ENCODE measurements at places on chromosomes 16 and 17. TPM values are rescaled to one million over a fixed set of nuclear protein-coding genes. Genes with fewer than 3 reads are reported as not detected.

The SPN gene
- total RNA-seq, result not detected

The HSD17B2 gene
- not detected for total RNA-seq

The TLCD1 gene
- 31.9 TPM for total RNA-seq

The PDE6G gene
- total RNA-seq, result 1.5 TPM

The PRR29 gene
- 0.71 TPM for total RNA-seq

The TRAPPC1 gene
- 307 TPM for total RNA-seq

The ZCCHC14 gene
- total RNA-seq, result 9.7 TPM

The PIK3R6 gene
- total RNA-seq, result not detected

The FNDC8 gene
- total RNA-seq, result not detected

The CDT1 gene
- 28.0 TPM for total RNA-seq

The RAB26 gene
- total RNA-seq, result 2.4 TPM

Data from A549 treated with CORT108297 at 1 μM for 4 hours (cell line).